ENCODE measurements at places on chromosomes 11 and 22.
A peak's percentile ranks its signal among the peaks of the same experiment; 100 is the strongest.

- DNase-seq, result no peak
These were observed 1025.0 kb downstream of the JRKL start for GRCh38 chr11:97414801-97415200.

DNA sequence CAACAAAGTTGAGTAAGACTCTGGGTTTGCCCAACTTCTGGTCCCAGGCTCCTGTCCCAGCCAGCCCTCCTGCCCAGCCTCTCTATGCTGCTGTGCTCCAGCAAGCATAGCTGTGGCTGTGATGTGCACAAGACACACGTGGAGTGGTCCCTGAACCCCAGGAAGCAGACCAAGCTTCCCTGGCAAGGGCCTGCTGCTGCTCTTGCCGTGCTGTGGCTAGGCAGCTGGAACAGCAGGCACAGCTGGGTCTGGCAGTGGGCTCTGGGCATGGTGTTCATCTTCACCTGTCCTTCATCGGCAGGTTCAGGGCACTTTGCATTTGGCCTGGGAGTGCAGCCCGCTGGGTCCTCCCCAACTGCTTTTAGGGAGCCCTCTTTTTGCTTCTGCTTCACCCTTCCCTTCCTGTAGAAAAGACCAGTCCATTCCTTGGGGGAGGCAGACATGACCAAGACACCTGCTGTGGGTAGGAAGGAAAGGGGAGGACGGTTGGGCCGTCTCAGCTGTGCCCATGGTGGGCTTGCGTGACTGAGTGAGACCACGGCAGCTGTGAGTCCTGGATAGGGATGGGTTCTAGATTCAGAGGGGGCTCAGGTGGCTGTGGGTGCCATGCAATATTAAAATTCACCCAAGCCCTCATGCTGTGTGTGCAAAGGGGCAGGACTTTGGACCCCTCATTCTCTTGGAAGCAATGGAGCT lies 26.1 kb upstream of the ETS1 start:
- no peak for DNase-seq

DNA sequence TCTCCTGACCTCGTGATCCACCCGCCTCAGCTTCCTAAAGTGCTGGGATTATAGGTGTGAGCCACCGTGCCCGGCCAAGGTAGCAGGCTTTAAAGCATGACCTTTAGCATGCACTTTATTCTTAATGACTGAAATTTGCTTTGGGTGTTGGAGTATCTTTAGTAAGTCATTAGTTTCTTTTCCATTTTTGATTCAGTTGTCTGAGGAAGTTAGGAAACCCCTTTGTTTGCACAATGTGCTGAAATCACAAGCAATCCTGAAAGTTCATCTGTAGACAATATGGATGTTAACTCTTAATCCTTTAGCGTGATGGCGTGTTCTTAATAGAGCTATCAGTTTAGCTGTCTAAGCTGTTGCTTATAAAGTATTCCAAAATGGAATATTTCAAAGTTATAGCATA lies 16.8 kb downstream of the SDHD start:
- no peak for DNase-seq

GRCh38 chr11:7687386-7687785 lies 14.1 kb upstream of the CYB5R2 start:
- no peak for DNase-seq

GRCh38 chr22:19178065-19178656 lies 375 bp downstream of the SLC25A1 start:
- DNase-seq, result peak; percentile 42

DNA sequence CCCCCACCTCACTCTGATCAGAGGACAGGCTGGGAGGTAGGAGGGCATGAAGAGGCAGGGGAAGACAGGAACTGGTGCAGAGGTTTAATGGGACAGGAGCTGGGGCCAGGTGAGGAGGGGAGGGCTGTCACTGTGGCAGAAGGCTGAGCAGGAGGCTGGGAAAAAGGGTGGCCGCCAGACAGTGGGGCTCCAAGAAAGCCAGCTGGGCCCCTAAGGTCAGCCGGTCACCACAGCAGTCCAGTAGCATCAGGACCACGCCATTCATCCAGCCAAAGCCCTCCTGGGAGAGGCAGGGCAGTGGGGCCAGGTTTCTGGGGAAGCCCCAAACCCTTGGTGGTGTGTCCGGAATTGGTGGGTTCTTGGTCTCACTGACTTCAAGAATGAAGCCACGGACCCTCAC lies 8.5 kb upstream of the TREH start:
- no peak for DNase-seq

GRCh38 chr11:113481226-113481625 lies 6.0 kb upstream of the DRD2 start:
- DNase-seq, result no peak

GRCh38 chr11:48081151-48082010 lies 101.0 kb downstream of the PTPRJ start:
- DNase-seq, result no peak

GRCh38 chr11:18203723-18204122 lies 31.1 kb downstream of the MRGPRX4 start:
- DNase-seq, result no peak

DNA sequence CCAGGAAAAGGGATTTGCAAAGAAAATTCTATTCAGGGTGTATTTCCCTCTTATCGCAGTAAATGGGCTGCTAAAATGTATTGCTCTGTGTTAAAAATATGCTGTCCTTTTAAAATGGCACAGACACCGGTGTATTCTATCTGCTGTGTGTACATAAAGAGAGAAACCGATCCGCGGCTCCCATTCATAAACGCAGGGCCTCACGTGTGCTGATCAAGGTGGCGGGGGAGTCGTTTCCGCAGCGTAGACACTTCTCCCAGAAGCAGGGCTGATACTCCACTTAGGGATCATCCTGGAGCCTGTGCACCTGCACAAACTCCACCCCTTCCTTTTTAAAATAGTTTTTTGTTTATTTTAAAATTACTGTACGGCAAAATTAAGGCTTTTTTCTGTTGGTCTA lies 26.1 kb upstream of the IGSF9B start:
- no peak for DNase-seq

DNA sequence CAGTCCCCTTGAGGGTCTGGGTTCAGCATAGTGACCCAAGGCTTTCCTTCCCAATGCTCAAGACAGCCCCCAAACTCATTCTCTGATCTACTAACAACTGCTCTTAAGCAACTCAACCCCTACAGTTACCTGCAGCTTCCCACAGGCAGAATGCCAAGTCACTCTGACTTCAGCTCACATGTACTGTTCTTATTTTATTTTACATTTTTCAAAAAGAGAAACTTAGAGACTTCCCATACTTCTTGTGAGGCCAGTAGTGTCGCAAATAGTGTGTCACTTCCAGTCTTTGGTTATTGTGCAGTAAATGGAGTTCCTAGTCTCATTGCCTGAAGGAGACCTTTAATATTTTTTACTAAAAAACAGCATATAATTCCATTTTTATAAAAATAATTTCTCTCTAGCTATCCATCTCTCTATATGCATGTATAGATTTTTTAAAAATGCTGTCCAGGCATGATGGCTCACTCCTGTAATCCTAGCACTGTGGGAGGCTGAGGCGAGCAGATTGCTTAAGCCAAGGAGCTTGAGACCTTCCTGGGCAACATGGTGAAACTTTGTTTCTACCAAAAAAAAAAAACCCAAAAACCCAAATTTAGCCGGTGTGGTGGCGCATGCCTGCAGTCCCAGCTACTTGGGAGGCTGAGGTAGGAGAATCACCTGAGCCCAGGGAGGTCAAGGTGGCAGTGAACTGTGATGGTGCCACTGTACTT lies 41.8 kb downstream of the ENTHD1 start:
- no peak for DNase-seq

GRCh38 chr11:115803073-115803740 lies 299.0 kb upstream of the CADM1 start:
- DNase-seq, result no peak

- DNase-seq, result no peak
These were observed 2.4 kb upstream of the HEPACAM start for GRCh38 chr11:124938206-124938765.

DNA sequence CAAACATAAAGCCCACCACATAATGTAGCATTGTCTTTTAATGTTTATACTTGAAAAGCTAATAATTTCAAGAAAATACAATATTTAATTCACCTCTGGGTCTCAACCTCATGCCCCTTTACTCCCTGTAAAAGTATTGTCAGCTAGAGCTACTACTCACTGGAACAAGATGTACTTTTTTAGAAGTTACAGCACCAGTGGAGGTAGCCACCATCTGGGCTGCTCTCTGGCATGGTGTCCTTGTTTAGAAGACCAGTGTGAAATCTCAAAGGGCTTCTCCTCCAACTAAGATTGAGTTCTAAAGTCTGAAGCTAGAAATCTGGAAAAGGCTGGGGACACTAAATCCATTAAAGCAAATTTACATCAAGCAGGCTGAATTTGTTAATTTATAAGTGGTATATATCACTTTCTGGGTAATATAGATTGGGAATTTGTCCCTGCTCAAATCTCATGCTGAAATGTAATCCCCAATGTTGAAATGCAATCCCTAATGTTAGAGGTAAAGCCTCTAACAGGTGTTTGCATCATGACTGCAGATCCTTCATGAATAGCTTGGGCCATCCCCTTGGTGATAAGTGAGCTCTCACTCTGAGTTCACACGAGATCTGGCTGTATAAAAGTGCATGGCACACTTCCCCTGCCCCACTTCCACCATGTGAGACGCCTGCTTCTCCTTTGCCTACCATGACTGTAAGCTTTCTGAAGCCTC lies 47.6 kb downstream of the PITPNB start:
- no peak for DNase-seq

GRCh38 chr22:31742115-31742514 lies 7.8 kb downstream of the PRR14L start:
- DNase-seq, result no peak

- peak; percentile 7 for DNase-seq
These were observed 81.0 kb downstream of the BUD13 start for GRCh38 chr11:116691771-116692177.

GRCh38 chr11:116301141-116301540 lies 471.6 kb downstream of the BUD13 start:
- no peak for DNase-seq

DNA sequence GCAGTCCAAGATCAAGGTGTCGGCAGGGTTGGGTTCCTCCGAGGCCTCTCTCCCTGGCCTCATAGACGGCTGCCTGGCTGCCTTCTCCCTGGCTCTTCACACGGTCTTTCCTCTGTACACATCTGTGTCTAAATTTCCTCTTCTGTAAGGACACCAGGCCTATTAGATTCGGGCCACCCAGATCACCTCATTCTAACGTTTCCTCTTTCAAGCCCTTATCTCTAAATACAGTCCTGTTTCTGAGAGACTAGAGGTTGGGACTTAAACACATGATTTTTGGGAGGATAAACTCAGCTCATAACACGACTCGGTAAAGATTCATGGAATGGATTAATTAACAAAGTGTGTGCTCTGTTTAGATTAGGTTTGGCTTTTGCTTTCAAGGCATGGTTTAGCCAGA lies 136.0 kb upstream of the SORL1-AS1 start:
- no peak for DNase-seq

DNA sequence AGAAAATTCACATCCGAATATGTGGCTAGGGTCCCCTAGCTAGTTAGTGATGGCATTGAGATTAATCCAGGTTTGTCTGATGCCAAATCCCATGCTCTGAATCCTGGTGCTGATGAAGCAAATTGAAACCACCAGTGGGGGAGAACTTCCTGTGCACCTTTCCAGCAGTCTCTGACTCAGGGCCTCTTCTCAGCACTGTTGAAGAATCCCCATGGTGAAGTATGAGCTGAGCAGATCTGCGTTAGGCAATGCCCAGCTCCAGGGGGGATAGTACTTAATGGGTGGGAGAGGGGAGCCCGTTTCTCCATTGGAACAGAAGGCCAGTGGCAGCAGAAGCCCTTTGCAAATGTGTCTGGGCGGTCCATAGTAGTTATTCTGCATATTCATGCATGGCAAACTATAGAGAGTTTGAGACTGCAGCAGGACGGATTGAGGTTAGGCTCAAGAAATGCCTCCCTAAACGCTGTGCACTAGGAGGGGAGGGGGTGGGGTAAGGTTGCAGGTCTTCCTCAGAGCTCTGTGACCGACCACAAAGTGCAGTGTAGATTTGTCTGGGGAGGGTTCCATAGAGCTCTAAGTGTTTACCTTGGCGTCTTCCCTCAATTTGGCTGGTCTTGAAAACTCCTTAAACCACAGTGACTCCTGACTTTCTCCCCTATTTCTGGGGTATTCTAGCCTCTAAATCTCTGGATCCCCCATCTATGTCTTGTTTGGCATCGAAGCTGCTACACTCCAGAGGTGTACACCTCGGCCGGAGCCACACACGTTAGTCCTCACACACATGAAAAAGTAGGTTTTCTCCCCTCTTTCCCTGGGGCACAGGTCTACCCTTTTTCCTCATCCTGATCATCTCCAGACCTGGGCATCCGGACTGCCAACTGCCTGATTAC lies 4.8 kb downstream of the POU2F3 start:
- DNase-seq, result no peak

- DNase-seq, result no peak
These were observed 26.3 kb downstream of the MEI1 start for GRCh38 chr22:41725510-41726110.

Measured in stimulated activated CD8-positive, alpha-beta memory T cell treated with anti-CD3 and anti-CD28 coated beads, Interleukin-15, amount 100 ng/mL, for 4 hours (primary cell).